ENCODE measurements at places on chromosomes 16 and 17.
A peak's percentile ranks its signal among the peaks of the same experiment; 100 is the strongest.

DNA sequence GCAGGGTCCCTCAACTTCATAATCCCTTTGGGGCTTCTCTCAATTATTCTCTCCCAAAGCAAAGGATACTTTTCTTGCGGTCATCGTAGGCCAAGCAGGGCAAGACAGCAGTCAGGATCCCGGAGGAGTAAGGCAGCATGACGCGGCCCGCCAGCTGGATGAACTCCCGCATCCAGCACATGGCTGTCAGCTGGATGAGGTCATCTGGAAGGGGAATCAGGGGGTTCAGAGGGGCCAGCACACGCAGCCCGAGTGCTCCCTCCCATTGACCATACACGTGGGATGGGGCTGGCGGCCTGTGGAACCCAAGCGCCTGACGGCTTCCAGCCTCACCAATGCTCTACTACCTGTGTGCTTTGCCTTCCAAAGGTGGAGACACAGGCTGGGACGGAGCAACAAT is 19.2 kb downstream of the VAC14 start:
- no peak for DNase-seq

GRCh38 chr16:29664091-29664921 is 1.3 kb downstream of the SPN start:
- DNase-seq, result peak; percentile 76

- no peak for DNase-seq
Observed at GRCh38 chr17:81868674-81869220, 2.4 kb downstream of the ARHGDIA start.

DNA sequence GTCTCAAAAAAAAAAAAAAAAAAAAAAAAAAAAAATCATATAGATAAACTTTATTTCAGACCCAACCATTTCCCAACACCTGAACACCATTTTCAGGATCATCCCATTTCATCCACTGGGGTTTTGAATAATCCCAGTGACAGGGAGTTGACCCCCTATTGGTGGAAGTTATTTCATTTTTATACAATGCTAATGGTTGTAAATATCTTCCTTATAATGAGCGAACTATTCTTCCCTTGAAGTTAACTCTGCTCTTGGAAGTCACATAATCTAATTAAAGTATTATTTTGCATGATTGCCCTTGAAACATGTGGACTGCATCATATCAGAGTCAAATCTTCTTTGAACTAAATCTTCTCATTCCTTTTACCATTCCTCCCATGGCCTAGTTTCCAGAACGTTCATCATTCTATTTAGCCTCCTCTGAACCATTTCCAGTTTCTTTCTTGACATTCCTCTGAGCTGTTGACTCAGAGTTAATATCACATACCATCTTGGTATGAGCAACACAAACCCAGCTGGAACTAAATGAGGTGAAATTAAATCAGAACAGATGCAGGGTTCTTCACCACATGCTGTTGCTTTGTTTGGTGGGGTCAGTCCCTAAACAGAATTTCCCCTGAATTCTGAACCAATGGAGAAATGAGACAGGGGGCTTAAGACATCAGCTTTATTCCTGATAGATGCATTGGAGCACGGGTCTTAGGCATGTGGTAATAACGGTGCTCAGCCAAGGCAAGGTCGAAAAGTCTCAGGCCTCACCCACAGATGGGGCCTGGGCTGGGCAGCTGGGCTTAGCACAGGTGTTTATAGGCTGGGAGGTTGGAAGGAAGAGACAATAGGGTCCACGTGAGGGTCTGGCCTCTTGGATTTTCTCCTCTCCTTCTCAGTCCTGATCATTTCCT is 8.9 kb downstream of the HSD17B2 start:
- no peak for DNase-seq

GRCh38 chr16:76428858-76429257 is 151.7 kb downstream of the CNTNAP4 start:
- DNase-seq, result no peak

- DNase-seq, result no peak
Observed at GRCh38 chr16:81394416-81394815, 50.2 kb upstream of the CMIP start.

- no peak for DNase-seq
Observed at GRCh38 chr17:76417499-76418143, 33.2 kb downstream of the SPHK1 start.

DNA sequence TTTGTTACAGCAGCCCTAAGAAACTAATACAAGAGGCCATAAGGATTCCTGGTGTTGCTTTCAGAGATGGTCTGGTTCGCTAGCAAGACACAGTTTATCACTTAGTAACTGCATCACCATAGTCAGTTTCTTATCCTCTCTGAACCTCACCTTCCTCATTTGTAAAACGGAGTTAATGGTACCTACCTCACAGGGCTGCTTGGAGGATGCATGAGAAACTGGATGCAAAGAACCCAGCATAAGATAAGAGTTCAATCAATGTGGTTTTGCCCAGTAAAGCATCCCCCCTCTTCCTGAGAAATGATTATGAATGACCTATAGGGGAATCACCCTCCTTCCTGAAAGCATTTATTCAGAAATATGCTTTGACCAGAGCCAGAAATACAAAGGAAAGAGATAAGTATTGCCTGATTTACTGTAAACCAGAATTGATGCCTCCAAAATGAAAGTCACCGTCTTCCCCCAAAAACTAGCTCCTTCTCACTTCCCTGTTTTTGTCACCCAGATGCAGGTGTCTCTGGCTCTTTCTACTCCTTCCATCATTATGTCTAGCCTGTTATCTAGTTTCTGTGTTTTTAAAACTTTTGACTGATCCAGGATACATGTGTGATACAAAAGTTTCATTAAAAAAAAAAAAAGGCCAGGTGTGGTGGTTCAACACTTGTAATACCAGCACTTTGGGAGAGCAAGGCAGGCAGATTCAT is 2.8 kb upstream of the TEFM start:
- no peak for DNase-seq

GRCh38 chr16:1003391-1004347 is 22.1 kb downstream of the SOX8 start:
- peak; percentile 36 for DNase-seq

DNA sequence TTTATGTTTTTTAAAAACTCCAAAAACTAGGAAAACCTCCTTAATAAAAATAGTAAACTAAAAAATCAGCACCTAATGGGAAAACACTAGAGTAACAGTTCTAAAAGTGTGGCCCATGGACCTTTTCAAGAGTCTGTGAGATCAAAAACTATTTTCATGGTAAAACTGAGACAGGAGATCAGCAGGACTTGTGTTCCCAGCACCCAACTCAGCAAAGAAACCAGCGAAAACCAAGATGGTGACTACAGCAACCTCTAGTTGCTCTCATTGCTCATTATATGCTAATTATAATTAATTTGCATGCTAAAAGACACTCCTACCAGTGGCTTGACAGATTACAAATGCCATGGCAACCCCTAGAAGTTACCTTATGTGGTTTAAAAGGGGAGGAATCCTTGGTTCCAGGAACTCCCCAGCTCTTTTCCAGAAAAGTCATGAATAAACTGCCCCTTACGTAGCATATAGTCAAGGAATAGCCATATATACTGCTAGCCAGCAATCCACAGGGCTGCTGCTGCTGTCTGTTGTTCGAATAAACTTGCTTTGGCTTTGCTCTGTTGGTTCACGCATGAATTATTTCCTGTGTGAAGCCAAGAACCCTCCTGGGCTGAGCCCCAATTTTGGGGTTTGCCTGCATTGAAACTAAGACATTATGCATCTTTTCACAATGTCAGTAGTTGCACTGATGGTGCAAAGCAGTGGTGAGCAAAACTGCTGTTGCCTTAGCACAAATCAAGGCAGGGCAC is 12.4 kb downstream of the CMTR2 start:
- no peak for DNase-seq

DNA sequence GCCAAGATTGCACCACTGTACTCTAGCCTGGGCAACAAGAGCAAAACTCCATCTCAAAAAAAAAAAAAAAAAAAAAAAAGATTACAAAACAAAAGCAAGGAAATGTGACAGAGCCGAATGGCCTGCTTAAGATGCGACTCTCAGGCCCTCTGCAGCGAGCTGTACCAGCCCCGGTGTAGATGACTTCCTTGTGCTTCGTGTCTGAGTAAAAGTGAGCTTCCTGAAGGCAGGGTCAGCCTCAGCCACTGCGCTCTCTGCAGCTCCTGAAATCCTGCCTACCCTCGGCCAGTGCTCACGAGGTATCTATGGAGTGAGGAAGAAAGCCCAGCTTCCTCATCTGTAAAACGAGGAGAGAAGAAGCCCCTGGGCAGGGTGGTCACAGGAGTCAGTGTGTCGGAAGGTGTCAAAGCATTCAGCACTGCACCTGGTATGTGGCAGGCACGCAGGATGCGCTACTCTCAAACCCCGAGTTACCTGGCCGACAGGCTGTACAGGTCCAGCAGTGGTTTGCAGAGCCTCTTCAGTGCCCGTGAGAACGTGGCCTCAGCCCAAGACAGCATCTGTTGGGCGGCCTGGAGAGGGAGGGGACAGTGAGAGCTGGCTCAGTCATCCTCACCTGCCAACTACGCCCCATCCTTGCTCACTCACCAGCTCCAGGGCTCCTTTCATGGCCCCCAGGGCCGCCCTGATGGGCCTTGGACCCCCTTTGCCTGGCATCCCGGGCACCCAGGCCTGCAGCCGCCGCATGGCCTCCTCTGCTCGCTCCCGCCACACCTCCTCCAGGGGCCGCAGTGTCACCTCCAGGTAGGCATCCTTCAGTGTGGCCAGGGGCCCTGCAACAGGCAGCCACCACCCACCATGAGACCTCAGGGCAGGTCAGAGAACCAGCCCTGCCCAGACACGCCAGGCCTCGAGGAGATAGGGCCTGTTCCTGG is 44.6 kb downstream of the RMI2 start:
- no peak for DNase-seq

- DNase-seq, result no peak
Observed at GRCh38 chr16:4684763-4685162, 8.6 kb upstream of the NUDT16L1 start.

DNA sequence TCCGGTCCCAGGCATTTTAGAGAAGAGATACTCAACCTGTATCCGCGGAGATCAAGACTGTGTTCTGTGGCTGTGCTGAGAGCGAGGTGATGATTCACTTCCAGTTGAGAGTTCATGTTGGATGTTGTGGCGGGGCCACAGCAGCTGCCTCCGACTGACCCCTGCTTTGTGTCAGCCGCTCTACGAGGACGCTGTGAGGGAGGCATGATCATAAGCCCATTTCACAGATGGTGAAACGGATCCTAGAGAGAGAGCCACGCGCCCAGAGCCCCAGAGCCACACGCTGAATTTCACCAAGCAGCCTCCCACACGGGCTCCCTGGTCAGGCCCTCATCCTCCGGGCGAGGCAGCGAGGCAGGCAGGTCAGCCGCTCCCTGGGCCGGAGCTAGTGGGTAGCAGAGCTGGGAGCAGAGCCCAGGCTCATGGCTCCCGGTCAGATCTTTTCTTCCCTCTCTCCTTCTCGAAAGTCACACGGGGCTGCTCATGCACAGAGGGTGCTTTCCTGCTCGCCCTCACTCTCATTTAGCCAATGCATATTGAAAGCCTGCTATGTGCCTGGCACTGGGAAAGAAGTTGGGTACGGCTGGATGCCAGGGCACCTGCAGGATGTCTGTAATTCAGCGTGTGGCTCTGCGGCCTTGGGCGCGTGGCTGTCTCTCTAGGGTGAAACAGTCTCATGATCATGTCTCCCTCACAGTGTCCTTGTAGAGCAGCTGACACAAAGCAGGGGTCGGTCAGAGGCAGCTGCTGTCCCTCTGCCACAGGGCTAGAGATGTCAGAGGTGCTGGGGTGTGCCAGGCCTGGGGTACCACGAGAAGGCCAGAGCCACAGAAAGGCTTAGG is 155.6 kb upstream of the CHMP6 start:
- DNase-seq, result no peak

DNA sequence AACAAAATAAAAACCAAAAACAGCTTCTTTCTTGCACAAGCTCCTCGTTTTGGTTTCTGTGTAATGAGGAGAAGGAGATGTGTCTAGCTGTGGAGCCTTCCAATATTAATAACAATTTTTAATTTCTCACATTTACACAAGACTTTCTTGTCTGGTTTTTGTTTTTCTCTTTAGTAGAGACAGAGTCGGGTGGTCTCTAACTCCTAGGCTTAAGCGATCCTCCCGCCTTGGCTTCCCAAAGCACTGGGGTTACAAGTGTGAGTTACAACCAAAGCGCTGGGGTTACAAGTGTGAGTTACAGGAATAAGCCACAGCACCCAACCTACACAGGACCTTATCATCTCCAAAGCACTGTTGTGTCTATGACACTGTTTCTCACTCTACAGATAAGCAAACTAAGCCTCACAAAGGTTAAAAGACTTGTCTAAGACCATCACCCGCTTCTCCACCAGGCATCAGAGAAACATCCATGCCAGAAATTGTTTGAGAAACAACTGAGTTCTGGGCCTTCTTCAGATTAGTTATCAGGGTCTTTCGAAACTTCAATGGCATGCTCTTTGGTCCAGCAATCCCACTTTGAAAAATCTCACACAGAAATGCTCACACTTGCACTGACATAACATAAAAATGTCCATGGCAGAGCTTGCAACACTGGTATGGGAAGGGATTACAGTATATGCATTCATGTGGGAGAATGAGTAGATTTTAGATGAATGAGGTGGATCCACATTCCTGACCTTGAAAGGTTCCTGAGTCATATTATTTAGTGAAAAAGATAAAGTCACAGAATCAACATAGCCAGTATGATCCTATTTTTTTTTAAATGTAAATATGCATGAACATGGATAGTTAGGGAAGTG is 3.9 kb downstream of the ABAT start:
- DNase-seq, result no peak

GRCh38 chr17:74592087-74592990 is at the start of gene CD300LD:
TSS of gene CD300LD (minus strand) at chr17:74592283. CDS start at chr17:74592202, 81 bp downstream.
- DNase-seq, result peak; percentile 36

DNA sequence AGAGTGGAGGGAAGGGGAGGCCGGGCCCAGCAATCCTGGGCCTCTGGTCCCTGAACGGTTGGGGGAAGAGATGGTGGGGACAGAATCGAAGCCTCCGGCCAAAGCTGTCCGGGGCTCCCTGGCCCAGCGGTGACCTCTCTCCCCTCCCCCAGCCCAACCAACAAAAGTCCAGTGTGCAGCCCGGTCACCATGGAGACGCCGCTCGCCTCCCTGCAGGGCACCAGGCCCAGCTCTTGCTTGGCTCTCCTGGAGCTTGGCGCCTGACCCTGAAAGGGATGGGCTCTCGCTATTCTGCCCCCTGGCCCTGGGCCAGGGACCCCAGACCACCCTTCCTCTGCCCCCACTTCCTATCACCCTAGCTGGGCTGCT is 1.3 kb downstream of the METRN start:
- no peak for DNase-seq

DNA sequence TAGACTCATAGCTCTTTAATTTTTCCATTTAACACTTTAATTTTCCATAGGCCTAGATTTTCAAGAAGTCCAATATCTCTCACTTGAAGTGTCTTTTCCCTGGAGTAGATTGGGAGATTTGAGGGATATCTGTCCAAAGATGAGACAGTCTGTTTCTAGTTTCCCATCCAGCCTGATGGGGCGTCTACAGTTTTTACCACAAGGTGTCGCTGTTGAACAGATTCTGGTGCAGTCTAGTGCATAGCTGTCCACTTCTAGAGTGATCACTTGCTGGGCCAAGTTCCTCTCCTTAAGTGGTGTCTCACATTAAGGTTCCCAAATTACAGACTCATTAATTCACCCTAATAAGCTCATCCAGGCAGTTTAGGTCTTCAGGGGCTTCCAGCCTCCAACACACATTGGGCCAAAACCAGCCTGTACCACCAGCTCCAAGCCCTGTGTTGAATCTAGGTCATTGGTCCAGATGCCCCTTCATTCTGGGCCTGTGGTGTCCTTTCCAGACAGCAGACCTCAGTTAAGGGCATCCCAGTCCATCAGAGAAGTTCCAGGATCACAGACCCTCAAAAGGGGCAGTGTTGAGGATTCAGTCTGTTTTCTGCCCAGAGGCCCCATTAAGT is 9.4 kb downstream of the SNX20 start:
- peak; percentile 74 for DNase-seq

- no peak for DNase-seq
Observed at GRCh38 chr16:7705885-7706284, 373.2 kb downstream of the RBFOX1 start.
